ENCODE measurements at places on chromosomes 3 and 15.

- DNase-seq: no peak
Measured at GRCh38 chr3:9398700-9399336, 1.4 kb downstream of the SETD5 start.

- DNase-seq: no peak
Measured at GRCh38 chr3:72126441-72127223, 341.7 kb upstream of the PROK2 start.

- DNase-seq: no peak
Measured at GRCh38 chr3:11530153-11530721, 113.5 kb downstream of the VGLL4 start.

GRCh38 chr3:54578417-54578816, 349.4 kb downstream of the LRTM1 start:
- DNase-seq: no peak

GRCh38 chr3:176766862-176767261, 430.4 kb downstream of the TBL1XR1 start:
- DNase-seq: no peak

- peak; percentile 69 for DNase-seq
Measured at GRCh38 chr3:21750831-21751391, at the start of gene ZNF385D. TSS of gene ZNF385D (minus strand) at chr3:21751210. CDS start at chr3:21750916, 294 bp downstream.

DNA sequence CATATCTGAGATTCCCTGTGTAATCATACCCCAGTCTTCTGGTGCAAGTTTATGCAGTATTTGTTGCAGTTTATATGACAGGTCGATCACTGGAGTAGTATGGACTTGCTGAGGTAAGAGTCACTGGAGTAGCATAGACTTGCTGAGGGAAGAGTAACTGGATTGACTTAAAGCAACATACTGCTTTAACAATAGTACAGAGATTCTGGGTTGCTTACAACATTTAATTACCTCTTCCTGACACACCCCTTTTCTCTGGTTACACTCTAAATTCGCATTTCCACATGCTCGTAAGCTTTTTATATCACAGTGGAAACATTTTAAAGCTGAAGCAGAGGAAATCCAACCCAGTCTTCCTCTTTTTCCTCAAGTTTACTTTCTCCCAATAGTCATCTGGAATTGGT, 11.8 kb downstream of the AAGAB start:
- no peak for DNase-seq

GRCh38 chr3:64852738-64853137, 164.9 kb upstream of the ADAMTS9 start:
- DNase-seq: no peak

DNA sequence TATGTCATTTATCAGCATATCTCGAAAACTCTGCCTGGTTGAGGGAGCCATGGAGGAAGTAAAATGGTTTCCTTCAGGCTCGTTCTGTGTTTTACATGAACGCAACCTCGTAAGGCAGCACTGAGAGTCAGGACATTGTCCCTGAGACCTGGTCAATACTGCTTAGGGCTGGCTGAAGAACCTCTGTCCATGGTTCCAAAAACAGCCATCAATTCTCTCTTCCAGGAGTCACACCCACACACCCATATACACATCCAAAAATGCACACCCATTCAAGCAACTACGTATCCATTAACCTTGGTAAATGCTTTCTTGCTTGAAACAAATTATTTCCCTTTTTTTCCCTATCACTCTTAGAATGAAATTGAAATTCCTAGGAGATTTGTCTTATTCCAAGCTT, 91.0 kb upstream of the CHL1 start:
- DNase-seq: no peak

DNA sequence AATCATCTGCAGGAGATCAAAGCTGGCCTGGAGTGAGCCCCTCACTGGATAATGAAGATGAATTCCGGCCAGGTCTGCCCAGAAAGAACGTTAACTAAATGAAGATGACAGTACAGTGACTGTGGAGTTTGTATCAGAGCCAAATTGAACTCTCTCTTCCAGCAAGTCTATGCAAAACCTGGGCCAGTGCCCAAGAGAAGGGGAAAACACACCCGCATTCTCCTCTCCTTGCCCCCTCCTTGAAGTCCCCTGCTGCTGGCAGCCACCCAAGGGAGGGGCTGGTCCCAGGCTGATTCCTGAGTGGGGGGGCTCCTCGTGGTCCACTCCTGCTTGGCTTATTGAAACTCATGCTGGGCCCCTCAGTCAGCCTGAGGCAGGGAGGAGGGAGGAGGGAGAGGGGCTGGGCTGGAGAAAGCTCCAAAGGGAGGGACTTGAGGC, 155.7 kb downstream of the RAB11A start:
- no peak for DNase-seq

DNA sequence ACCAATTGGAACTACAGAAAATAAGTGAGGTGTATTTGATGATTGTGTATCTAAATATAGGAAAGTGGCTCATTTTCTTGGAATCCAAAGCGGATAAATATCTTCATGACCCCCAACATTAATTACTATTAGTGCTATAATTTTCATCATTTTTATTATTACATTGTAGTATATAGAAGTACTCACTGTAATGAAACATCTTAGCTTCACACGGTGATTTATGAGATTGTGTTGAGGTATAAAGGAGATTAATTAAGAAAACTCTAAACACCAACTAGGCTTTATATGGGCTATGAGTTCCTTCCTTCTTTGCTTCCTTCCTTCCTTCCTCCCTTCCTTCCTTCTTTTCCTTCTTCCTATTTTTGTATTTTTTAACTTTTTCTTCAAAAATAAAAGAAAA, 52.2 kb downstream of the EPHA3 start:
- no peak for DNase-seq

- no peak for DNase-seq
Measured at GRCh38 chr15:62994439-62994838, 48.1 kb upstream of the TPM1 start.

DNA sequence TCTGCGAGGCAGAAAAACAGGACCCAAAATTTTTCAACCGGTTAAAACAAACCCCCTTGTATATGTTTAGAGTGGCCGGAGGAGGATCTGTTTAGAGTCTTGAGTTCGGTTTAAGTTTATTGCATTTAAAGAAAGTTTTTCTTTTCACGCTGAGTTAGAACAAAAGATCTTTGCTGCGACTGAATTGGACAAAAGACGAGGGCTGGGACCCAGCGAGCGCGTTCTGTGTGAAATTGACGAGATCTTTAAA, 9.8 kb downstream of the NR2F2 start:
- DNase-seq: no peak

GRCh38 chr15:72786242-72786641, 2.7 kb upstream of the ADPGK start:
- no peak for DNase-seq

GRCh38 chr3:53171064-53171418, 10.0 kb downstream of the PRKCD start:
- no peak for DNase-seq

DNA sequence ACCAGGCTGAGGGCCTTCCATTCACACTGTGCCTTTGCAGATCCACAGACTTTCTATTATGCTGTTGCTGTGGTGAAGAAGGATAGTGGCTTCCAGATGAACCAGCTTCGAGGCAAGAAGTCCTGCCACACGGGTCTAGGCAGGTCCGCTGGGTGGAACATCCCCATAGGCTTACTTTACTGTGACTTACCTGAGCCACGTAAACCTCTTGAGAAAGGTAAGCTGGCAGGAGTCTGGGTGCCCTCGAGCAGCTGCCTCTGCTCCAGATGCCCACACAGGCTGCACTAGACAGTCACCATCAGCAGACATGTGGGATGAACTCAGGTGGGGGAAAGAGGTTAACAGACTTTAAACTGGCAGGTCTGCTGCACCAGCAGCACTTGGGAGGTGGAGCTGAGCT, 8.3 kb downstream of the TF start:
- no peak for DNase-seq

DNA sequence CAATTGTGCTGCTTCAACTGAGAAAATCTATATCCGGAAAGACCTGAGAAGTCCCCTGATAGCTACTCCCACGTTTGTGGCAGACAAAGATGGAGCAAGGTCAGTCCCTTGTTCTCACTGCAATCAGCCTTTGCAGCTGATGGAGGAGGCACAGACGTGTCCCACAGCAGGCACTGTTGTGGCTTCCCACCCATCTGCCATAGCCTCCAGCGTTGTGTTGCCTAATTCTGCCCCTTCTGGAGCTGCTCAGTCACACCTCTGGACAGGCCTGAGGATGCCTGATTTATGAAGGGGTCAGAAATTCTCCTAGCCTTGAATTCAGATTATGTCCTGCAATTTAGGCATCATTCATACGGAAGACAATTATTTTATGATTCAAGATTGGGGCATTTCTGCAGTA, 41.9 kb downstream of the MRPS25 start:
- no peak for DNase-seq

DNA sequence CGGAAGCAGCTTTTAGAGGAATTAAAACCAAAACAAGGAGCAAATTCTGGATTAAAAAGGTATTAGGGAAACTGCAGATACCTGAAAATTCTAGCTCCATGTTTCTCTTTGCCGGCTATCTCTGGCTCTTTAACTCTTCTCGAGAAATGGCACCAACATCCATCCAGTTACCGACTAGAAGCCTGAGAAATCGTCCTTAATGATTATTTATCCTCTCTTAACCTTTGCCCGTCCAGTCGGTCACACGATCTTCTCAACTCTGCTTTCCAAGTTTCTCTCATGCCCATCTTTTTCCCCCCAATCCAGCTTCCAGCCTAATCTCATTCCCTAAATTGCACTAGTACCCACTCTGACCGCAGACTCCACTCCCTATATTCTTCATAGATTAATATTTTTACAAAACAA, 596 bp upstream of the SGO1 start:
- no peak for DNase-seq

DNA sequence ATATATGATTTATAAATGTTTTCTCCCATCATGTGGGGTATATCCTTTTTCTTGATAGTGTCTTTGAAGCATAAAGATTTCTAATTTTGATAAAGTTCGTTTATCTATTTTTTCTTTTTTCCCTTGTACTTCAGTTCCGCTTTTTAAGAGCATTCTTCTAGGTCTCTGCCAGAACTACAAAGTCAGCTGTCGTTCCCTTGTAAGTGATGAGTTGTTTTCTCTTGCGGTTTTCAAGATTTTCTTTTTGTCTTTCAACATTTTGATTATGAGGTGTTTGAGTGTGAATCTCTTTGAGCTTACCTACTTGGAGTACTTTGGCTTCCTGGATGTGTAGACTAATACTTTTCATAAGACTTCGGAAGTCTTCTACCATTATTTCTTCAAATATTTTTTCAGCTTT, 9.3 kb upstream of the PRICKLE2 start:
- no peak for DNase-seq

GRCh38 chr3:37668818-37669610, 192.7 kb upstream of the CTDSPL start:
- peak; percentile 20 for DNase-seq
